Aorta (tissue), 5 donors: ENCODE measurements at places on chromosomes 12 and 14.
A peak's percentile ranks its signal among the peaks of the same experiment; 100 is the strongest.

DNA sequence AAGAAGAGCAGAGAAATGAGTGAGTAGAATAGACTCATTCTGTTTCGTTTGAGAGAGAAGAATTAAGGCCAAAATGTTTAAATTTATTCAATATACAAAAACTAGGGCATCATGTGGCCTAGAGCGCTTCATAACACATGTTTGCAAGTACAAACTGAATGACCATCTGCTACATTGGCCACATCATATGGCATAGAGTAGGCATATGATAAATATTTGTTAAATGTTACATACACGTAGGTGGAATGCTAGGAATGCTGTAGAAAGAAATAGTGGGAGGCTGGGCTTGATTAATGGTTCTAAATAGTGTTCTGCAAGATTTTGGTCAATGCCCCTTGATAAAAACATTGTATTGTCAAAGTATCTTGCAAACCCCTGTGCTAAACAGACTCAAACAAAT, 10.8 kb downstream of the MGP start:
- no peak for DNase-seq

- no peak for DNase-seq
Observed at GRCh38 chr12:45292486-45293195, 76.7 kb downstream of the ANO6 start.

- DNase-seq, result peak; percentile 64
Observed at GRCh38 chr12:121793440-121793837, at the start of gene RHOF. RHOF (minus strand) TSS chr12:121793688; CDS start chr12:121793633, 55 bp downstream.

DNA sequence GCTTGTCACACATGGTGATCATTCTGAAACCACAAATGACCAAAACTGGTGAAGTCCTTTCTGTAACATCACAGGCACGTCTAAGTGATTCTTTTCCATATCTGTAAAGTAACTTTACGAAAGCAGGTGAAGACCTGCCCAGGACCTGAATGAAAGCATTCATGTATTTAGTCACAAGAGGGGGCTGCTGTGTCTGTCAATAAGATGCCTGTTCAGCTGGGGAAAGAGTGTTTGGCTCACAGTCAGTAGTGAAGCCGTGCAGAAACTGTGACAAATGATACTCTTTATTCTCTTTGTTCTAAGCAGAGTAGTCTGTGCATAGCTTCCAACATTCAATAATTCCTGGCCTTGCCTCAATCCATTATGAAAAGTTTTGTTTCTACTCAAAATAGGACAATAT, 373.5 kb upstream of the OR4E1 start:
- DNase-seq, result no peak

DNA sequence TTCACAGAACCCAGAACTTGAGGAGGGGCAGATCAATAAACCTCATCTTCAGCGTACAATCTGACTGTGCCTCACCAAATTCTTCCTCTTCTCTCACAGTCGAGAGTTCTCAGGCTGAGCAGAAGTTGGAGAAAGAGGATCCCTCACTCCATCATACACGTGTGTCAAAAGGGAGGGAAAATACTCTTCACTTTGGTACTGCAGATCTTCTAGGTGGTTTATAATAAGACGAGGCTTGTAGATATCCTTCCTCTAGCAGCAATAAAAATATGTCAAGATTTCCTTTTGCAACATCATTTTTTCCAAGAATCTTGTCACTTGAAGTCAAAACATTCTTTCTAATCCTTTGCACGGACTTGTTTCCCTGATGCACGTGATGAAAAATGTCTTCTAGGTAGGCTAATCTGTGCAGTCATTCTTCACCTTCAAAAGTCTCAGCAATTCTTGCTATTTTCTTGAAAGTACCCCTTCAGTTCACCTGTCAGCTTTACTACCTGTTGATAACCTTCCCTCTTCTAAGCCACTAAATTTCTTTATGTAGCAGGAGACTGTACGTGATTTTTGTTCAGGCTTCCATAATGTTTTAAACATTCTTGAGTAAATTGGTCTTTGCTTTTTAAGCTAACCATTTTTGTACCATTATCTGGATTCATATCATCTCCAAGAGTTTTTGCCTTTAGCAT, 214.1 kb downstream of the NUAK1 start:
- DNase-seq, result no peak

DNA sequence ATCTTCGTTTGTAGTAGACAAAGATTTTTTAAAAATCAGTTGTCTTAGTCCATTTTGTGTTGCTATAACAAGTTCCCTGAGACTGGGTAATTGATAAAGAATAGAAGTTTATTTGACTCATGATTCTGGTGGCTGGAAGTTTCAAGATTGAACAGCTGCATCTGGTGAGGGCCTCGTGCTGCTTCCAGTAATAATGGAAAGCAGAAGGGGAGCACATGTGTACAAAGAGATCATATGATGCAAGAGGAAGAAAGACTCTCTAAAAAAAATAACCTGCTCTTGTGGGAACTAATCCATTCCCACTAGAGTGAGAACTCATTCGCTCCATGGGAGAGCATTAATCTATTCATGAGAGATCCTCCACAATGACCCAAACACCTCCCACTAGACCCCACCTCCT, 24.8 kb downstream of the MUCL1 start:
- no peak for DNase-seq

DNA sequence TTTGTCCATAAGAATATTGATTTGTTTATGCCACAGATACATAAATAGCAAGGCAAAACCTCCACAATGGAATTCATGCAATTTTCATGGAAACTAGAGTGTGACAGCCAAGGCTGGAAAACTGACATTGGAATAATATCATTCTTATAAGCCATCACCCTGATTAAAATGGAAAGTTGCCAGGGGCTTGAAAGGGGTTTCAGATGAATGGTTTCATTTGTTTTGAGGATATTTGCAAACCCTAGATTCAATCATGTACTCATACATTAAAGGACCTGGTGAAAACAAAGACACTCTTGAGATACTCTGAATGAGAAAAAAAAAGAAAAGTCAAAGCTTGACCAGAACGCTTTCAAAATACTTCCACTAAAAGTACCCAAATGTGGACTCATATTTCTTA, 205.7 kb downstream of the DIO2 start:
- no peak for DNase-seq

- DNase-seq, result no peak
Observed at GRCh38 chr14:100424504-100425428, 101.6 kb downstream of the SLC25A47 start.

DNA sequence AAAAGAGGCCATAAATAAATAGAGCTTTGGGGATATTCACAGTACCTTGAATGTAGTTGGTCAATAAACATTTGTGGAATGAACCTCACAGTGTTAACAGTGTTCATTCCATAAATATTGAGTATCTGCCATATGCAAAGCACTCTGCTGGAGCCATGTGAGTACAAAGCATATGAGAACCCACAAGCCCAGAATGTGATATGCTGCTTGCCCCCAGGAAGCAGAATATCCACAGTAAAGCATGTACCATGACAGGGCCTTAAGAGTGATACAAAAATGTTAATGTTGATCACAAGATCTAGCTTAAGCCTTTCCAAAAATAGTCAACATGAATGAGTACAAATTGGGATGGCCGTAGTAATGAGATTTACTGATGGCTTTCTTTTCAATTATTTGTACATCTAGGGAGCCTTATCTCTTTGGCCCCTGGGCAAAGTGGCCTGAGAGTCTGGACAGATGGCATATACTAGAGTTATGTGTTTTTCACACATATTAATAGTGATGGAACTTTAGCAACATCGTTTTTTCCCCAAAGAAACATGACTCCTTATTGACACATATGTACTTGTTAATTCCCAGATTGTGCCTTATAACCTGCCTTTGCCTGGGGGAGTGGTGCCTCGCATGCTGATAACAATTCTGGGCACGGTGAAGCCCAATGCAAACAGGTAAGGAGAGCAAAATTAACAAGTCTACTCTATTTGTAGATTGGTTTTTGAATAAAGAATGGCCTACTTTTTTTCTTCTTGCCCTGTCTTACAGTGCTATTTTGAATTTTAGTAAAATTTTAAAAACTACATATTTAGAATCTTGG, 10.9 kb downstream of the LGALS3 start:
- no peak for DNase-seq

DNA sequence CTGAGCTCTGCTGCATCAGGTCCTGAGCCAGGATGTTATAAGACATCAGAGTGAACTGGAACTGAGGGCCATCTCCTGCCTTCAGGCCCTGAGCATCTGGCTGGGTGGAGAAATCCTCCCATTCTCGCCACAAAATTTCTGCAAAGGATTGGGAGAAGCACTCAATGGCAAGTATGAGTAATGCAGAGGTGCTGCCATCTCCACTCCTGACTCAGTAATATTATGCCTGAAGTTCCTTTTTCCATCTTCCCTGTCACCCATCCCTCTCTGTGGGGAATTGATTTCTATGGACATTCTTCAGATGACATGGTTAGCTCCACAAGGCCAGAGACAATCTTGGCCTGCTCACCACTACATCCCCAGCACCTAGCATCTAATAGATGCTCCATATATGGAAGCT, 4.7 kb downstream of the ANGEL1 start:
- DNase-seq, result no peak

- no peak for DNase-seq
Observed at GRCh38 chr12:104414581-104415341, 42.0 kb upstream of the CHST11 start.

GRCh38 chr12:7042842-7043241, 17.7 kb upstream of the C1S start:
- DNase-seq, result no peak

GRCh38 chr14:39773387-39774126, 341.3 kb upstream of the FBXO33 start:
- DNase-seq, result no peak

- no peak for DNase-seq
Observed at GRCh38 chr12:9685915-9686314, 16.4 kb downstream of the CLEC2D start.

GRCh38 chr12:62530596-62530995, 64.0 kb downstream of the MON2 start:
- DNase-seq, result no peak

- peak; percentile 56 for DNase-seq
Observed at GRCh38 chr12:133130808-133131128, 341 bp downstream of the ZNF10 start.

GRCh38 chr12:92582893-92583292, 119.9 kb upstream of the PLEKHG7 start:
- no peak for DNase-seq

GRCh38 chr12:59890896-59891579, 295.2 kb downstream of the SLC16A7 start:
- no peak for DNase-seq

DNA sequence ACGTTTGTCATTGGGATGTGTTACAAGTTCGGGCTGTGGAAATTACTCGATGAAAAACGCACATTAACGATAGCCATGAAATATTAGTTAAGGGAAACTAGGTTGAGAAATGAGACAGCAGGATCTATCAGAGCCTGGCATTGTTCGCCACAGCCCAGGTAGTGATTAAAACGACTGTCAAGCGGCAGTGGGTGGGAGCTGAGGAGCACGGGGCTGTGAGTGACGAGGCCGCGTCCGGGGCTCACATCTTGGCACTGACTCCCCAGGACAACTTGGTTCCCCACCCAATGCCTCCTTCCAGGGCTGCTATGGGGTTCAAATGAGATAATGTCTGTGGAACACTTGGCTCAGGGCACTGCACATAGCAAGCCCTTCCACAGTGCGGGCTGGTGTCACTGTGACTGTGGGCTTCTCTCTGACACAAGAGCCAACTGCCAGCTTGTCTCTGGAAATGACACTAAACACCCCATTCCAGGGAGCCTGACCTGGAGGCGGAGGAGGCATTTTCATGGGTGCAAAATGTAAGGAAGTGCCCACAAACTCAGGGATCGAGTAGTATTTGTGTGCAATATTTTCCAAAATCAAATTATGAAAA, 19.3 kb downstream of the MMAB start:
- no peak for DNase-seq

DNA sequence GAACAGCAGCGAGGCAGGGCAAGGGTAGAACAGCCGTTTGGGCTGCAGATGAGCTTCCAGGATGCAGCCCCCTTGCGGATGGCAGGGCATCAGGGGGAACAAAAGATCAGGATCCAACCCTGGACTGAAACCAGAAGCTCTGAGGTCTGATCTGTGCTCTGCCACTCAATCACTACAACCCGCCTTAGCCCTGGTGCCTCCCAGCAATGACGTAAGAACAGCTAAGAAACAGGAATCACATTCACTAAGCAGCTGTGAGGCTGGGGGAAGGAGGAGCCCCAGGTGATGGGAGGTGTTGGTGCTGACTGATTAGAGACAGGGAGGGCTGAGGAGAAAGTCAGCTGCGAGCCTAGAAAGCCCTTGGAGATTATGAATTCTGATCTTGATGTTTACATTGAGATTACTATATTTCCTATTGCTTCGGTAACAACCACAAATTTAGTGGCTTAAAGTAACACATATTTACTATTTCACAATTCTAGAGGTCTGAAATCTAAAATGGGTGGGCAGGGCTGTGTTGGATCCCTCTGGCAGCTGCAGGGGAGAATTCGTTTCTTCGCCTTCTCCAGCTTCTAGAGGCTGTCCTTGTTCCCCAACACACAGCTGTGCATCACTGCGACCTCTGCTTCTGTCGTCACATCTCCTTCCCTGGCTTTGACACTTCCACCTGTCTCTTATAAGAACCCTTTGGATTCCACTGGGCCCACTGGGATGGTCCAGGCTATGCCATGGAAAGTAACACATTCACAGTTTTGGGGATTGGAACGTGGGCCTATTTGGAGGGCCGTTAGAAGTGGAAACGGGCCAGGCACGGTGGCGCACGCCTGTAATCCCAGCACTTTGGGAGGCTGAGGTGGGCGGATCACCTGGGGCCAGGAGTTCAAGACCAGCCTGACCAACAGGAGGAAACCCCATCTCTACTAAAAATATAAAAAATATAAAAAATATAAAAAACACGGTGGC, 6.1 kb upstream of the CD9 start:
- DNase-seq, result peak; percentile 49

- DNase-seq, result peak; percentile 89
Observed at GRCh38 chr12:116455540-116456329, 103.4 kb upstream of the MAP1LC3B2 start.

- no peak for DNase-seq
Observed at GRCh38 chr12:101619026-101619786, 24.4 kb downstream of the MYBPC1 start.

DNA sequence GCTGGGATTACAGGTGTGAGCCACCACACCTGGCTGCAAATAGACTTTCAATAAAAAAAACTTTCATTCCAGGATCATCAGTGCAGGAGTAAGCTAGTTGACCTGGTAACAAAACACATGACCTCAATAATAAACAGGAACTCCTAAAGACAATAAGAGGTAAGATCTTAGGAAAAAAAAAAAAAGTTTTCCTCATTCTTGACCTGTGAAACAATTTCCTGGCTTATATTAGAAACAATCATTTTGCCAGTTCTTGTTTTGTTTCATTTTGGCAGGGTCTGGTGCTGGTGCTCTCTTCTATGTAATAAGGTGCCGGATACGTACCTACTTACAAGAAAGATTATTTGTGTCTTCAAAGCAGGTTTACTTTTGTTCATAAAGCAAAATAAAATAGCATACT, 90.6 kb upstream of the AMN1 start:
- no peak for DNase-seq

- no peak for DNase-seq
Observed at GRCh38 chr12:95802482-95803270, 12.1 kb upstream of the NTN4 start.

GRCh38 chr12:3225154-3225795, 148.1 kb downstream of the TSPAN9 start:
- no peak for DNase-seq
